ENCODE measurements at places on chromosomes 11 and 22.

DNA sequence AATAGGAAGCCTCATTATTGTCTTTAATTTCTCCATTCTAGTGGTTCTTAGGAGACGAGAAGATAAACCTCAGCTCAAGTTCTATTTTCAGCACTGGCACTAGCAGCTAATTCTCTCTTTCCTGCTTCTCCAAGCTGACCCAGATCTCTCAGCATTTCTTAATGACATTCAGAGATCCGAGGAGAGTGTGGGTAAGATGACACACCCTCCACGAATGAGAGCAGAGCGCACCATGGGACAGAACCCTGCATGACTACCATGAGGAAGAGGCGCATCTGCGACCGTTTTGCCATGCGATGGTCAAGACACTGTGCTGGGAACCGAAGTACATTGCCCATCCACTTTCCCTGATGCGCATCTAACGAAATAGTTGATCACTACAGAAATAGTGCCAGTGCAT is 241.8 kb downstream of the LARGE1 start:
- DNase-seq, result no peak

DNA sequence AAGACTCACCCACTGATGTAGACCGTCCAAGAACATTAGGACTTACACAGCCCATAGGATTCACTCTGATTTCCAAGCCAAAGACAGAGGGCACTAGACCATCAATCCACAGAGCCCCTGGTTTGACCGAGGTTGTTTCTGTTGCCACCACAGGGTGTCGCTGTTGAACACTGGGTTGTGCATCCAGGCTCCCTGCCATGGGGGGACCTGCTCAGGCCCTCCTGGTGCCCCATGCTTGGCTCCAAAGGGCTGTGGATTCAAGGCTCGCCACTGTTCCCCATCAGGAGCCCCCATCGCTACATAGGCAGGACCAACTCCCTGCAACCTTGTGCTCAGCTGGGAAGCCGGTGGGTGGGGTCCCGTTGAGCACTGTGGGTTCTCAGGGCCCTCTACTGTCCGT is 128.0 kb upstream of the ANO1 start:
- DNase-seq, result no peak

- DNase-seq, result no peak
Observed at GRCh38 chr11:66701432-66702240, 23.9 kb upstream of the RBM4B start.

DNA sequence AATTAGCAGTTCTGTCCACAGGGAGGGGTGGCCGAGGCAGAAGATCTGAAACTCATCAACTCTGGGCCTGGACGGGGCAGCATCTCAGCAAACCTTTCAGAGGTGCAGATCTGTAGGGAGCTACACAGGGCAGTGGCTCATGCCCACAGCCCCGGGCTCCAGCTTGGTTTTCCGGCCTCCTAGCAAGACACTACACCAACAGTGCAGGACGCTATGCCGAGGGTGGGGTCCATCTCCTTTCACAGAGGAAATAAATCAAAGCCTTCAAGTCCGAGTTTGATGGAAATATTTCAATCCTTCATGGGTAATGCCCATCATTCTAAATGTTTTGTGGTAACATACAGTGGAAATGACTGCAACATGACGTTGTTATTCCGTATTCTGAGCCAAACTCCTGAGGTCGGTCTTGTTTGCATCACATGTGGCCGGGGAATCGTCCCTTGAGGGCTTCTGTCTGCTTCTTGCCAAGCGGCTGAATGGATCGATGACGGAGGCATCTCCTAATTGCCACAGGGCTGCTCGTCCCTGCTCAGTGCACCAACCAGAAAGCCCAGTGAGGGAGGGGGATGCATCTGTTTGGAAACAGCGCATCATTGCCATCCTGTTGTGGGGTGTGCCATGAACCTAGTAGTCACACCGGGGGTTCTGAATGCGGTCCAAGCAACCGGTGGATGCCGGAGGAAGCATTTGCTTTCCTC is 30.0 kb downstream of the LINC01488 start:
- DNase-seq, result no peak

DNA sequence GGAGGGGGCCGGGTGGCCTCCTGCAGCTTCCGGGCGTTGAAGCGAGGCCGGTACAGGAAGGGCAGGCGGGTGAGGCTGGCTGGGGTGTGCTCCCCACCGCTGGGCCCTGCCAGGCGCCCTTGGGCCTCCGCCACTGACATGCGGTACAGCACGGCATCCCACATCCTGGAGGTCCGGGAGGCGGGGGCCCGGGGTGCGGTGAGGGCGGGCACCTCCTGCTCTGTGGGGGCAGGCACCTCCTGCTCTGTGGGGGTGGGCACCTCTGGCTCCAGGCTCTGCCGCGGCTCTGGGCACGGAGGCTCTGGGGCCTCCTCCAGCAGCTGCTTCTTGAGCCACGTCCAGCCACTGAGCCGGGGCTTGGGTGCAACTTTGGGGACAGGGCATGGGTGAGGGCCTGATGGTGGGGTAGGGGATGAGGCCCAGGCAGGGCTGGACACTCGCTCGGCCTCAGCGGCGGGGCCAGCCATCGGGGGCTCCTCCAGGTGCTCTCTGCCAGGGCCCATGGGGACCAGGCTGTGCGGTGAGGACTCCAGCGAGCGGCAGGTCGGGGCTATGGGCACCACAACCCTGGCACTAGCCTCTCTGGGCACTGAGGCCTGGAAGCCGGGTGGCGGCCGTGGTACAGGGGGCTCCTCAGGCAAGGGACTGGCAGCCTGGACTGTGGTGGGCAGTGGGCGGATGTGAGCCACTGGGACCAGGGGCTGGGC is 2.3 kb downstream of the PRR33 start:
- DNase-seq, result peak; percentile 51

All from activated naive CD8-positive, alpha-beta T cell treated with anti-CD3 and anti-CD28 coated beads, Interleukin-2, amount 50 U/mL, for 16 hours (primary cell).